ENCODE measurements at places on chromosomes 1 and 21.

DNA sequence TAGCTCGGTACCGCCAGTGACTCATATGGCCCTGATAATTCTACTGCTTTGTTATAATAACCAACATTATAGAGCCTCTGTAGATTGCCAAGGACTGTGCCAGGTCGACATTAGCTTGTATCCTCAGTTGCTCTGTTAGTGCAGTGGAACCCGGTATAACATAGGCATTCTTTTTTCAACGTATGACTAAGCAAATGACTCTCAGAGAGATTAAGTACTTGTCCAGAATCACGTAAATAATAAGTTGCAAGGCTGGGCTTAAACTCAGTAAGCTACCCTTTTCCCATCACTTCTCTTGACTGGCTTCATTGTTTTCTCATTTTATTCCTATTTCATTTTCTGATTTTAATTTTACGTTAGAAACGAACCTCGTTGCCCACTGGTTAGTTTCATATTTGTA lies 85.1 kb downstream of the UBE4B start:
- DNase-seq = no peak

- DNase-seq = no peak
These were observed 26.2 kb downstream of the RGS7 start for GRCh38 chr1:241330619-241331327.

- peak; percentile 3 for DNase-seq
These were observed 598 bp upstream of the ADIPOR1 start for GRCh38 chr1:202958544-202959275.

GRCh38 chr1:79895573-79895972 lies 889.0 kb upstream of the ADGRL4 start:
- DNase-seq = no peak

DNA sequence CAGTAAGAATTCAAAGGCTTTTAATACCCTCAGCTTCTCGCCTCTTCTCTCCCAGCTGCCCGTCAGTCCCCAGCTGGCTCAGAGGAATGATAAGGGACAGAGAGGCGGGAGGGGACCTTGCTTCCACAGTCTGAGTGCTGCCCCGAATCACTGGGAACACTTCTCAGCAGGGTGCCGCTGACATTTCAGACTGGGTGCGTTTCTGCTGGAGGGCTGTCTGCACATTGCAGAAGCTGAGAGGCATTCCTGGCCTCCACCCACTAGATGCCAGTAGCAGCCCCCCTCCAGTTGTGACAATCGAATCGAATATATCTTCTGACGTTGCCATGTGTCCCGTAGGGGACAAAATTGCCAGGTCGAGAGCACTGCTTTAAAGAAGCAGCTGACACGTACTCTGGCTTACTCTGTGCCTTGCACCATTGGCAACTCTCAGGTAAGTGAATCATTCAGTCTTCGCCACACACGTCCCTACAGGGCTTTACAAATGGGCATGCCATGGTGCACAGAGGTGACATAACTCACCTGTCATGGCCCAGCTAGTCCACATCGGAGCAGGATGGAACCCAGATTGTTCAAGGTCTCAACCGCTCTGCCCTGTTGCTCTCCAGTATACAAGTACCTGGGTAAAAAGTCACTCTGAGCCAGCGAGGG lies 23.9 kb downstream of the CTNNBIP1 start:
- no peak for DNase-seq

- no peak for DNase-seq
These were observed 7.6 kb upstream of the S100A11 start for GRCh38 chr1:152044386-152044785.

DNA sequence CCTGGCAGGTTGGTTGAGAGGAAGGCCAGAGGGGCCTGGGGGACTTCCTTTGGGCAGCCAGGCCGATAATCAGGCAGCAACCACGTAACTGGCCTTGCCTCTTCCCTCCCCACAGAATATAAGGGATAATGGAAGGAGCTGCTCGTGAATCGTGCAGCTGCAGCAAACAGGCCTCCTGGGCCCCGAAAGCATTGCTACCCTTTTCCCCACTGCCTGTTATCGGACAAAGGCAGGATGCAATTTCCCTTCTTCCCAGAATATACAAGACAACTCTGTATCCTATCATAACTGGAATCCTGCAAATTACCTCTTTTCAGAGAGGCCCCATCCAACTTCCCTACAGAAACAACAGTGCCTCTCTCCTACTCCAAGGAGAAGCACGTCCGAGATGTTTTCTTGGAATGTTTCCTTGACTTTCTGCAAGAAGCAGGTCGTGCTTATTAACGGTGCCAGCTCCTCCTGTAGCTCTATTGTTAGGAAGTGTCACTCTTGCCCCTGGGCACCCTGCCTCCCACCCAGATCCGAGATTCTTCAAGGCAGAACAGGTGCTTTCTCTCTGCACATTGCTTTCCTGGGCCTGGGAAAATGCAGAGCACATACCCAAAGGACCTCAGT lies 106.0 kb upstream of the TIAM1 start:
- DNase-seq = no peak

DNA sequence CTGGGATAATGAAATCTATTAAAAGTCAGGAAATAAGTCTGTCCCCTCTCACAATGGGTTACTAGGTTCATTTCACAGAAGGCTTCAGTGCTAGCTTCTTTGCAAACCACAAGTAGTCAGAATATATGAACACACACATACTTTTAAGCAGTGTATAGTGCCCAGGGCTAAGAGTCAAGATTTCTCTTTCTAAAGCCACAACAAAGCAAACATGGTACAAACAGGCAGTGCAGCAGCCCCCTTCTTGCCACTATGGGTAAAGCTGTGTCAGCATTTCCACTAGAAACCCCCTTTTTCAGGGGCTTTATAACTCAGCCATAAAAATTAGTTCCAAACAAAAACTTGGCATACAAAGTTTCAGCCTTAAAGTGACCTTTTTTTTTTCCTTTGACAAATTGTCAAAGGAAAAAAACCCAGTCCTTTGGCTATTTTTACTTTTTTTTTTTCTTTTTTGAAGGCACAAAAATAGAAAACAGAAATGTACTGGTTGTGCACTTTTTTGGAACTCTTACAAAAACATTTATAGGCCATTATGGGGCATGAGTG lies 315.4 kb downstream of the LMO4 start:
- no peak for DNase-seq

DNA sequence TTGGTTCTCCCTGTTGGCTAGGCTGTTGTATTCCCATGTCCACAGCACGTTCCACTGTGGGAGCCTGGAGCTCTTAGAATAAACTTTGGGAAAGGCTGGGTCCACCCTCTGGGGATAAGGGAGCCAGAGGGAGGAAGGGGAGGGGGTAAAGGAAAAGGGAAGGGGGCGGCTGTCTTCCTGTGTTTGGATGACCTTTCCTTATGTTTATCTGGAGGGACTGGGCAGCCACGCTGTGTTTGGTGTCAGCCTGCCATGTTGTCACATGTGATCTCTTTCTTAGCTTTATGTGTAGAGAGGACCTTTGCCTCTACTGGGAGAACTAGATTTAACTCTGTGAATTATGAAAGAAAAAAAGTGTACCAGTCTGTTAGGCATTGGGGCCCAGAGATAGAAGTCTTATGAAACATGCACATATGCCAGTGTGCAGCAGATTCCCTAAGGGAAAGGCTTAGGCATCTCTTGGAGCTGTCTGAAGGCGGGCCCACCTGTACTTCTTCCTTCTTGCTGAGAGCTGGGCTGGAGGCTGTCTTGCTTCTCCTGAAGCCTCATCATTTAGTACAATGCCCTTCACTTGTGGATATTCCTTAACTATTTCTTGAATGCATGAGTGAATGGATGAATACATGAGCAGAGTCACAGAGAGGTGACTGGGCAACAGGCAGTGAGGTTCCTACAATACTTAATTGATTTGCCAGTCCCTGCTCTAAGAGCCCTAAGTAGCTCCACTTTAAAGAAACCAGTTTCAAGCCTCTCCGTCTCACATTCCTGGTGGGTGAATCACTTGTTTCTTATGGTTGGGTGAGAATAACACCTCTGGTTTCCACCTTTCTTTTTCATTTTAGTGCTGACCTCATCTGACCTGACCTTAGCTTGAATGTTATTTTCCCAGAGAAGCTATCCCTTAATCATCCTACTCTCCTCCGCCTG lies 62.5 kb upstream of the ARHGAP29 start:
- no peak for DNase-seq

- no peak for DNase-seq
These were observed 30.6 kb upstream of the DDAH1 start for GRCh38 chr1:85495556-85495955.

GRCh38 chr1:7120863-7121621 lies 335.8 kb downstream of the CAMTA1 start:
- DNase-seq = peak; percentile 52

DNA sequence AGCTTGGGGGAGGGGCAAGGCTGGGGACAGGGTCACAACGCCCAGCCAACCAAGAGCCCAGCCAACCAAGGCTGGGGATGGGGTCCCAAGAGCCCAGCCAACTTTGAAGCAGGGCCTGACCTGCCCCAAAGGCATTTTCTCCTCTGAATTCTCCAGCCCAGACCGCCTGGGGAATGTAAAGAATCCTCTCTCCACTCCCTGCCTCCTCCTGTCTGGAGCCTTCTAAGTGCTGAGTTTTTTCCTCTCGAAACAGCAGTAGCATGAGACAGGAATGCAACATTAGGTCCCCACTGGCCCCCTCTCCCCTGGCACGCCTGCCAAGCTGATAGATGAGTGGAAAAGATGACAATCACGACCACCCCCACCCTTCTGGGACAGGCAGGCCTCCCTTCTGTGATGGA lies 17.0 kb downstream of the C1orf198 start:
- DNase-seq = no peak

GRCh38 chr1:246448373-246448772 lies 58.7 kb downstream of the SMYD3 start:
- no peak for DNase-seq

- no peak for DNase-seq
These were observed 106.8 kb downstream of the HHIPL2 start for GRCh38 chr1:222441066-222441465.

DNA sequence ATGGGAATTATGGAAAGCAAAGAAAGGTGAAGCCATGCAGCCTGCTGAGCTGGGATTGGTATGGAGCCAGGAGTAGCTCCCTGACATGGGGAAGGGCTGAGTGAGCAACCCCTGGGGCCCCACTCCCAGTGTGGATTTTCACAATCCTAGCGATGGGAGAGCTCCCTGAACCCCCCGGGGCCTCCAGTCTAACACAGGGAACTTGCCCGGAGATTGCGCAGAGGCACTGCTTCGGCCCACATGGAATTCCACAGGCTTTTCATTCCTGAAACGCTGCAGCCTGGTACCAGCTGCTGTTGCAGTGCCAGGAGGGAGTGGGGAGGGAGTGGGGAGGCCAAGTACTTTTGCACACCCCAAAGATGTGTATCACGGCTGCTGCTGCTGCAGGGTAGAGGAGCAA lies 110.4 kb upstream of the C21orf91 start:
- no peak for DNase-seq

- DNase-seq = no peak
These were observed 59.3 kb downstream of the EYA3 start for GRCh38 chr1:28028873-28029654.

- no peak for DNase-seq
These were observed 5.0 kb upstream of the KCNJ9 start for GRCh38 chr1:160076295-160076694.

DNA sequence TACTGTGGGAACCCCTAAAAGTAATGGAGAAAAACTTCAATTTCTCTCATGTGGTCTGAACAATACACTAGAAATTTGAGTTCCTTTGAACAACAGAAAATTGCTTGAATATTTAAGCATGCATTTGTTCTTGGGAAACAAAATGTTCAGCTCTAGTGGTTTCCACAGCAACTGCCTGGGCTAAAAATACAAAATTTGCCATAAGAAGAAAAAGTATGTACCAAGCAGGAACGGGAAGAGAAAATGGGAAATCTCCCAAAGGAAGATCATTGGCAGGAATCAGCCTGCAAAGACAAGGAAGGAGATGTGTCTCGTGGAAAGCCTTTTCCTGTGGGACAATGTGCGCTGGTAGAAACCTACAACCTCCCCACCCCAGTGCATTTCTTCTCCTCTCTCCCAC lies 119.0 kb upstream of the DPT start:
- DNase-seq = no peak

- DNase-seq = no peak
These were observed 16.7 kb downstream of the SLC25A33 start for GRCh38 chr1:9555942-9556341.

- no peak for DNase-seq
These were observed 5.7 kb downstream of the MYBPH start for GRCh38 chr1:203169770-203170520.

DNA sequence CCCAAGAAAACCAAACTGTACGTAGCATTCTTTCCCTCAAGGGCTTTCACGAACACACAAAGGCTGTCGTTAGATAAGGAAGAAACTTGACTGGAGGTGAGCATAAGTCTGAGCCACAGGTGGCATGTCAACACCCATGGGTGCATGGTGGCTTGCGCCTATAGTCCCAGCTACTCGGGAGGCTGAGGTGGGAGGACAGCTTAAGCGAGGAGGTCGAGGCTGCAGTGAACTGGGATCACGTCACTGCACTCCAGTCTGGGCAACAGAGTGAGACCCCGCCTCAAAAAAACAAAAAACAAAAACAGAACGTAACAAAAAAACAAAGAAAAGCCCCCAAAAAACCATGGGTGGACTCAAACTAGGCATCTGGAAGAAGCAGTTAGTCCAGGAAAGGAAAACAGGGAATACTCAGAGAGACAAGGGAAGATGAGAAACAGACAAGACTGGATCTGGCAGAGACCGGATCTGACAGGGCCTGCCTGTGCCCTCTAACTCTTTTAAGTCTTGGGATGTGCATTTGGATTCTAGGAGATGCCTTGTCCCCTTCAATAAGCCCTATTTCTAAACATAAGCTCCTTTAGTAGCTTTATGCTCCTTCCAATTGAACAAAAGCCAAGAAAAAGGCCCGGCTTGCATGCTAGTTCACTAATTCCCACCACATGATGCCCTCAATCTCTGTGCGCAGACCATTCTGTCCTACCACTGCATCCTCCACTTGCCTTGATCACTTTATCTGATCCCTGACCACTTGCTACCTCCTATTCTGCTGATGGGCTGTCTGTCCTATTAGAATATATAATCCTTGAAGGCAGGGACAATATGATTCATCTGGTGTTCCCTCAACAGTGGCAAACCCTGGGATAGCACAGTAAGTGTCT lies 73.8 kb downstream of the APP start:
- no peak for DNase-seq

- no peak for DNase-seq
These were observed 1.6 kb downstream of the C1orf141 start for GRCh38 chr1:67133177-67133576.

- no peak for DNase-seq
These were observed 101.7 kb upstream of the COG2 start for GRCh38 chr1:230540421-230541155.

DNA sequence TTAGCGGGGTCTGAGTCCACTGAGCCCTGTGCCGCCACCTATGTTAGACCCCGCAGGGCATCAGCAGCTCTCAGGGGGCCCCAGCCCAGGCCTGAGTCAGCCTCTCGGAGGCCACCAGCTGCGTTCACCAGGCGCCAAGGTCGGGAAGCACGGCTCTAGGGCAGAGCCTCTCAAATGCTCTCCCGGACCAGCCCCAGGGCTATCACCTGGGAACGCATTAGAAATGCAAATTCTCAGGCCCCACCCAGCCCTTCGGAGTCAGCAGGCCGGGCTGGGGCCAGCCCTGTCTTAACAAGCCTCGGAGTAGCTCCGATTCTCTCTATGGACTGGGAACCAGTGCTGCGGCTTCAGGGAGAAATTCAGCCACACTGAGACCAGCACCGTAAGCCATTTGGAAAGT lies 37.2 kb upstream of the TSPEAR start:
- no peak for DNase-seq

- DNase-seq = no peak
These were observed 9.9 kb upstream of the TMEM39B start for GRCh38 chr1:32062867-32063230.

- peak; percentile 67 for DNase-seq
These were observed 92.5 kb downstream of the CDC42BPA start for GRCh38 chr1:227225715-227226346.

Measured in Kasumi-1 (cell line).